Progenitor cell of endocrine pancreas (in vitro differentiated cells): ENCODE measurements at places on chromosomes 16 and 17.

GRCh38 chr17:27568811-27569210 lies 62.2 kb upstream of the LGALS9 start:
- DNase-seq = no peak

DNA sequence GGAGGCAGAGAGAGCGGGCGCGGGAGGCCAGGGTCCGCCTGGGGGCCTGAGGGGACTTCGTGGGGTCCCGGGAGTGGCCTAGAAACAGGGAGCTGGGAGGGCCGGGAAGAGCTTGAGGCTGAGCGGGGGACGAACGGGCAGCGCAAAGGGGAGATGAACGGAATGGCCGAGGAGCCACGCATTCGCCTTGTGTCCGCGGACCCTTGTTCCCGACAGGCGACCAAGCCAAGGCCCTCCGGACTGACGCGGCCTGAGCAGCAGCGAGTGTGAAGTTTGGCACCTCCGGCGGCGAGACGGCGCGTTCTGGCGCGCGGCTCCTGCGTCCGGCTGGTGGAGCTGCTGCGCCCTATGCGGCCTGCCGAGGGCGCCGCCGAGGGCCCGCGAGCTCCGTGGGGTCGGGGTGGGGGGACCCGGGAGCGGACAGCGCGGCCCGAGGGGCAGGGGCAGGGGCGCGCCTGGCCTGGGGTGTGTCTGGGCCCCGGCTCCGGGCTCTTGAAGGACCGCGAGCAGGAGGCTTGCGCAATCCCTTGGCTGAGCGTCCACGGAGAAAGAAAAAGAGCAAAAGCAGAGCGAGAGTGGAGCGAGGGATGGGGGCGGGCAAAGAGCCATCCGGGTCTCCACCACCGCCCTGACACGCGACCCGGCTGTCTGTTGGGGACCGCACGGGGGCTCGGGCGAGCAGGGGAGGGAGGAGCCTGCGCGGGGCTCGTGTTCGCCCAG lies 1.2 kb upstream of the CBX4 start:
- no peak for DNase-seq

DNA sequence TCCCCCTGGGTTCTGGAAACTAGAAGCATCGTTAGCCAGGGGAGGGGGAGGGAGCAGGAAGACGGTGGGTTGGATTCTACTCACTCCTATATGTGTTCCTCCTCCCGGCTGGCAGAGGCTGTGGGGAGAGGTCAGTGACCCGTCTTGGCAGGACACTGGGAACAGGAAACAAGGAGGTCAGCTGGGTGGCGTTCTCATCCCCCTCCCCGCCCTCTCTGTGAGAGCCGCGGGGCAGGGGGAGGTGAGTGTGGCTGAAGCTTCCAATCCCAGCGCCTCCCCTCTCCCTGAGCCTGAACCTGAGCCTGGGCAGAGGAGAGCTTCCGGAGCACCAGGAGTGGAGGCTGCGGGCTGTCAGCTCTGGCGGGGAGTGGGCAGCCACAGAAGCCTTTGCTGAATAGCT lies 12.5 kb downstream of the GPRC5C start:
- DNase-seq = no peak

DNA sequence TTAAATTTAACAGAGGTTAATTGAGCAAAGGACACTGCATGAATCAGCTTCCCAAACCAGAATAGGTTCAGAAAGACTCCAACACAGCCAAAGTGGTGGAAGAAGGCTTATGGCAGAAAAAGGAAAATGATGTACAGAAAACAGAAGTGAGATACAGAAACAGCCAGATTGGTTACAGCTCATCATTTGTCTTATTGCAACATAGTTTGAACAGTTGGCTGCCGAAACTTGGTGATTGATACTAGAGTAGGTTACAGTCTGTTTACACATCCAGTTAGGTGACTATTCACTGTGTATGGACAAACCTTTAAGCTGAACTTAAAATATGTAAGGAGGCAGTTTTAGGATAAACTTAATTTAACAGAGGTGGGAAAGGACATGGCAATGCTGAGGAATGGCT lies 18.3 kb downstream of the TMEM100 start:
- no peak for DNase-seq

- DNase-seq = no peak
These were observed 5.1 kb downstream of the CBX8 start for GRCh38 chr17:79791735-79792161.
